Choroid plexus epithelial cell (primary cell): ENCODE measurements at places on chromosomes 2 and 18.

DNA sequence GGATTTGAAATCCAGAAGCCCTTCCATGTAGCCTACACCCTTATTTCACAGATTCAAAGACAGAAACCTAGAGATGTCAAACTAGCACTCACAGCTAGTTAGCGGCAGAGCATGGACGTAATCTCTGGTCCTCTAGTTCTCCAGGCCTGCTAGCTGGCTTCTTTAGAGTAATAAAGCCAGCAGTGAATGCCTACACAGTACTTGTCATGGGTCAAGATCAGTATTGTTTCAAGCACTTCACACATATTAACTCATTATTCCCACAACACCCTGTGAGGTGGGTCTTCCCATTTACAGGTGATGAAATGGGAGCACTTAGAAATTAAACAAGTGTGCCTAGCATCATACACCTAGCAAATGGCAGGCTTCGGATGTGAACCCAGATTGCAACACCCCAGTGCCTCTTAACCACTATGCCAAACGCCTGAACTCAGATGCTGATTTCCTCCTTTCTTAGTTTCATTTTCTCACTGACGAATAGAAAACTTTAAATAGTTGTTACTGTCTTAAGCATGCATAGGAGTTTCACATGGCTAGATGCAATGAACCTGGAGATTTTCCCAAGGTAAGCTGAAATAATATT, 14.5 kb upstream of the ZBTB14 start:
- DNase-seq, result no peak

DNA sequence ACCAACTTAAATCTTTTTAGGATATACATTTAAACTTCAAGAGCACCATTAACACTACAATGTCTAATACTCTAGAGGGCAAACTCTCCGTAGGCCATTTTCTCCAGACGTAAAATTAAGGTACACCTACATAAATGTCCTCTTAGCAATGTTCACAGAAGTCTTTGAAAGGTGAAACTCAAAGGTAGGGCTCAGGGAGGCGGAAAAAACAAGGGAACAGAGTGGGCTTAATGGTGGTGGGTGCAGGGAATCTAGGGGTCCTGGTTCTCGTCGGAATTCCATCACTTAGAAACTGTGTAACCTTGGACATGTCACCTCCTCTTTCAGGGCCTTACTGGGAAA, 668 bp downstream of the NFU1 start:
- peak; percentile 23 for DNase-seq

GRCh38 chr18:67411116-67411515, 105.4 kb downstream of the DSEL start:
- DNase-seq, result no peak

DNA sequence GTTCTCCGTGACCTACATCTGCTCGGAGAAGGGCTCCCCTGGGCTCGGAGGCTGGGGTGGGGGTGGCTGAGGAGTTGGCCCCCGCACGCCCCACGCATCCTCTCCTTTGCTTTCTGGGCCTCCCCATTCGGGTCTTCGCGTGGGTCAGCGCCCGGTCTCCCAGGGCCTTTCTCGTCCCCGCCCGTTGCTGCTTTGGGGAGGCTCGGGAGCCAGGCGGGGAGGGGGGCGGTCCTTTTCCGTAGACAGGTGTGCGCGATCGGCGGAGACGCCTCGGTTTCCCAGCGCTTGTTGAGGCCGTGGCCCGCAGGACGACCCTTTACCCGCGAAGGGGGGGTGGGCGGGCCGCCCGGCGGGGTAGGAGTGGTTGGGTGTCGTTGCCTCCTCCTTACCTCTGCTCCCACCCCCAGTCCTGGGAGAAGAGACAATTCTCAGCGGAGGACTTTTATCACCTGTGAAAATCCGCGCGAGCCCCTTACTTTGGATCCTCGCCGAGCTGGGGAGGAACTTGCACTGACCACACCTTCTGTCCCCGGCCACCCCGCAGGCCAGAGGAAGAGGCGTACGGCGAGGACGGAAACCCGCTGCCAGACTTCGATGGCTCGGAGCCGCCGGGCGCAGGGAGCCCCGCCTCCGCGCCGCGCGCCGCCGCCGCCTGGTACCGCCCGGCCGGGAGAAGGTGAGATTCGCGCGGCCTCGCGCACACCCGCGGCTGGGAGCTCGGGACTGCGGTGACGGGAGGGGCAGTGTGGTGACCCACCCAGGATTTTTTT, 2.6 kb downstream of the ADCYAP1 start:
- DNase-seq, result no peak

GRCh38 chr18:3458378-3458777, 8.4 kb downstream of the TGIF1 start:
- no peak for DNase-seq
